Activated CD8-positive, alpha-beta memory T cell treated with anti-CD3 and anti-CD28 coated beads, Interleukin-2, amount 50 U/mL, for 48 hours (primary cell): ENCODE measurements at places on chromosomes 4 and X.

DNA sequence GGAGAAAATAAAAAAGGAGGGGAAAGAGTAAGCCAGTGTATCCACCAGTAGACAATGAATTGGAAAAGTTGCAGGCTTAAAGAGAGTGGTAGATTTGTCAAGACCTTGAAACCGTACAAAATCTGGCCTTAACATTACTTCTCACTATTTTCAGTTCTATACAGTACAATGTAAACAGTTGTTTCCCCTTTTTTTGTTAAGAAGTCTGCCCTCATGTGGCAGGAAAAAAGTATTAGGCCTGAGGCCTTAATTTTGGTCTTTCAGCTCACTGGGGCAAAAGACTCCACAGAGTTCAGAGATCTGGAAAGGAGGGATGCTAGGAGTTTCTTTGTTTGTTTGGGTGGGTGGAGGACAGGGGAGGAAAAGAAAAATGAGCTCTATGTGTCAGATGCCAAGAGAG is 92.8 kb upstream of the CCDC160 start:
- DNase-seq = no peak

DNA sequence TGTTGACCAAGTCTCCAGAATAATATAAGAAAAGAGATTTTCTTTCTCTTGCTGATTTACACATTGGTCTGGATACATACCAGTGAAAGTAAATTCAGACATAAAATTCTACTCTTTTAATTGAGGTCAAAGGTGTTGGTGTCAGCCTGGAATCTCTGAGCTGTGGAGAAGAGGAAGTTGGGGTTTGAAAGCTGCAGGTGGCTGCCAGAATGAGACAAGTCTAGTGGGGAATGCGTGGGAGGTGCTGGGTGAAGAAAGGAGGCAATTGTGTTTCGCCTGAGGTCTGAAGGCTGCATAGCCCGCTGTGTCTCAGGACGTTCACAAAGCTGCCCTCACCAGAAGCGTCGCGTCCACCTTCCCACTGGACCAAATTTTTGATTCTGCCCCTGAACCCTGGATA is 31.2 kb downstream of the PHEX start:
- no peak for DNase-seq

- no peak for DNase-seq
Observed at GRCh38 chr4:83297548-83298260, 13.1 kb upstream of the COQ2 start.

- DNase-seq = no peak
Observed at GRCh38 chr4:180814875-180815417, 1428.3 kb upstream of the TENM3 start.

- DNase-seq = no peak
Observed at GRCh38 chrX:16771483-16772398, 14.5 kb upstream of the TXLNG start.

DNA sequence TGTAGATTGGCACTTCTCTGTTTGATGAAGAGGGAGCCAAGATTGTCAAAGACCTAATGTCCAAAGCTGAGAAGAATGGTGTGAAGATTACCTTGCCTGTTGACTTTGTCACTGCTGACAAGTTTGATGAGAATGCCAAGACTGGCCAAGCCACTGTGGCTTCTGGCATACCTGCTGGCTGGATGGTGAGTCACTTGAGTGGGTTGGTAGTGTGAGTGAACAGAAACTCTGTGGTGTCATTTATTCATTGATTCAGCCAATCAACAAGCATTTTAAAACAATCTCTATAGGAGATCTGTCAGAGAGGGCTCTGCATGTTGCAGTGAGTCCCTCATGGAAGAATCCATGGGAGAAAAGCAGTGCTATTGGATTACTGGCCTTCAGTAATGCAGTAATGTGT is 16.3 kb downstream of the TAF9B start:
- no peak for DNase-seq

DNA sequence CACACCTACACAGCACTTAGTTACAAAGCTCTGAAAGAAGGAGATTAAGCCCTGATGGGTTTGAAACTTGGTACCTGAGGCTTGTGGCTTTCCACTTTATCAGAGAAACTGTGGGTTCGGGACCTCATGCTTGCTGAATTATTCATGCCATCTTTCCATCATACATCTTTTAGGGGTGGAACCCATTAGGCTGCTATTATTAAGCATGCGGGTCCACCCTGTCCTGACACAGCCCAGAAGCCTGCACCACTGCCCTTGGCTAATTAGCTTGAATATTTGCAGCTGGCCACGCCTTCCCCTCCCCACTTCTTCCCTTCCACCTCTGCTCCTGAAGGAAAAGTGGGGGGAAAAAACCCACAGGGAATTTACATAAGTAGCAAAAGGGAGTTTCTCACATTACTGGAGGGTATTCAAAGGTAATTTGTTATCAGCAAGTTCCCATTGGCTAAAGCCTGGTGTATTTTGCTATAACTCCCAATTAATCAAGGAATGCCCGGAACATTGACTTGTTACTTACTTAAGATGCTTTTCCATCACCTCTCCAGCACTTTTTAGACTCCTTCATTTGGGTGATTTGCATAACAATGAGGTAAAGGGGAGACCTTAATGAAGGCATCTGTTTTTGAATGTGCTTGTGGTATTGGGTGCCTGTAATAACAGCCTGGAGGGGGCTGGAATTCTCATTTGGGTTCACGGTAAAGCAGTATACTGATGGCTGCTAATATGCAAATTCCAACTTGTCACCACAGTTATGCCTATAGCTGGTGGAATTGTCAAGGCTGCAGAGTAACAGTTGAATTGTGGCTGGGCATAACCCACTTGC is 231.7 kb upstream of the GATB start:
- no peak for DNase-seq

DNA sequence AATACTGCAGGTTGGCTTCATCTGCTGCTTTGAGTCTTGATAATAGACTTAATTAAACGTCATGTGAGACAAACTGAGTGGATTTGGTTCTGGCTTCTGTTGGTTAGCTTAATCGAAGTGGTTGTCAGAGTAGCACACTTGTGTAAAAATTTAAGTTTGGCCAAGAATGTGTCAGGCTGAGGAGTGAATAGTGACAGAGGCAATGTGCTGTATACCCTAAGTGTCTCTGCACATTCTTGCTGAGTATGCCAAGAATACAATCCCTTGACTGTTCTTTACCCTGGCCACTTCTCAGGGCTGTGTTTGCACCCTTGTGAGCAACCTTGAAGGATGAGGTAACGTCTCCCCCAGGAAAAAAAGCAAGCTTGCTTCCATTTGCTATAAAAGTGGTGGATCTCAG is 14.9 kb downstream of the RPS3A start:
- no peak for DNase-seq

- no peak for DNase-seq
Observed at GRCh38 chrX:38006291-38006690, at the start of gene SYTL5. SYTL5 (plus strand) TSS chrX:38006553; CDS start chrX:38033890, 27,337 bp downstream.

DNA sequence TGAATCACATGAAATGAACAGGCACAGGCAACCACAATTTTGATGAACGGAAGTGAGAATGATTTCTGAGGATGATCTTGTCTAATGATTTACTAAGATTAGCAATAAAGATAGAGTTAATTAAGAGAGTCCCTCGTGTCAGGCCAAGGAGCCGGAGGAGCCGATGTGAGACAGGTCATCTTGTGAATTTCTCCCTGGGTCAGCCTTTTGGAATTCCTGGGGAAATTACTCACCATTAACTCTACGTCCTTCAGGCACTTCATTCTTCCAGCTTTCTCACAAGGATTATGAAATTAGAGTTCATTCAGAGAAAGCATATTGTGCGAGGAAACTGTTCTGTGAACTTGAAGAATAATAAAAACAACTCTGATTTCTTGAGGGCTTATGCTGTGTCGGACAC is 86.7 kb downstream of the PSAPL1 start:
- DNase-seq = no peak

- no peak for DNase-seq
Observed at GRCh38 chr4:156971165-156971675, 379 bp downstream of the PDGFC start.

- no peak for DNase-seq
Observed at GRCh38 chr4:151259752-151260151, 17.2 kb upstream of the PRSS48 start.

DNA sequence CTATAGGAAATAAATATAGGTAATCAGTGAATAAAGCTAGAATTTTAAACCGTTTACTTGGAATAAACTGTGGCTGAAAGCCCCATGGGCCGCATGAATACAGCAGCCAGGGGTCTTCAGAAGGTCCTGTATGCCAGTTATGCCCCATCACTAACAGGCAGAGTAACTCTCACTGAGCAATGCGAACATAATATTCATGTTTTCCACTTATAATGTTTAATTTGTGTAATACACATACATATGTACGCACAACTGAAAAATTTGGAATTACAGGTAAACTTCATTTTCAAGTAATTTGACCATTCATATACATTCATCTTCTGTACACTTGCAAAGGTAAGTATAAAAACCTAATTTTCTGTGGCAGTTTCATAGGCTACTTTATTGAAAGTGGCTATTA is 526.2 kb upstream of the ATOH1 start:
- no peak for DNase-seq

GRCh38 chr4:57424232-57424897 is 314.2 kb upstream of the IGFBP7 start:
- no peak for DNase-seq

- no peak for DNase-seq
Observed at GRCh38 chr4:162804351-162804924, 362.3 kb downstream of the NAF1 start.

DNA sequence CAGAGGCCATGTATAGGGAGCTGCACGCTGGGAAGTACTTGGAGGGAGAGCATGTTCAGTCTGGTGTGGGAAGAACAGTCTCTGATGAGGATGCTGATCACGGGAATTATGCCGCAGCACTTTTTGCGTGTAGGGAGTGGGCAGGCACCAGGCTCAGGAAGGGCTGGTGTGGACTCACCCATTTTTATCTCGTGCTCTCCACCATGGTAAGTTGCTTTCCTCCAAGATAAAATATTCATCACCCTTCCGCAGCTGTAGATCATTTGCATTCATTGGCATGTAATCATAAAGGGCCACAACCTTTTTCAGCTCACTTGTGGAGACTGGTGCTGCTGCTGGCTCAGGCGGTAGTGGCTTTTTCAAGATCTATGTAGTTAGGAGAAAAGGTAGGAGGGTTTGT is 11.8 kb upstream of the TIMM8A start:
- DNase-seq = no peak

DNA sequence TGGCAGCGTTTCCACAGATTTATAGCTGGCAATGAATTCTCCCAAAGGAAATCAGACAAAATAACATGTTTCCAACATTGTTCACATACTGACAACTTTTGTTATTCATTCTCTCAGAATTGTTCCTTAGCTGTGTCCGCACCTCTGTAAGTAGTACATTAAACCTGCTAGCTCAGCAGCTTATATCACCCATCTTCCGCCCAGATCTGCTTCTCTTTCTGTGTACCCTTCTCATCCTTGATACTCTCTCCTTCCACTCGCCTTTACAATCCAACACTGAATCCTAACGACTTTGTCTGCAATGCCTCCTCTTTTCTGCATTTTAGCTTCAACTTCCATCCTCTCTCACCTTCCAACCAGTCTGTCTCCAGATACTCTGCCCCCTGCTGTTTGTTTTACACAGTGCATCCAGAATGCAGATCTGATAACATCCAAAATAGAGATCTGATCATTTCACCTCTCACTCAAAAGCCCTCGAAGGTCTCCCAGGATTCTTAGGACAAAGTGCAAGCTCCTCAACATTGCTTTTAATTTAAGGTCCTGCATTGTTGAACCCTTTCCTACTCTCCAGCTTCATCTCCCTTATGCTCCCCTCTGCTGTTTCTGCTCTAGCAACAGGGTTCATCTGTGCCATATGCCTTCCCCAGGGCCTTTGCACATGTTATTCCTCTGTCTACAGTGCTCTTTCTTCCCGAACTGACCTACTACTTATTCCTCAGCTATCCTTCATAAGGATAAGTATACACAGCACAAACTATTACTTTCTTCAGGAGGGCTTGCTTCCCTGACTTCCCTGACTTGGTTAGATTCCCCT is 67.3 kb upstream of the VBP1 start:
- DNase-seq = peak; percentile 49

GRCh38 chr4:7400671-7401298 is 33.9 kb downstream of the PSAPL1 start:
- DNase-seq = no peak

DNA sequence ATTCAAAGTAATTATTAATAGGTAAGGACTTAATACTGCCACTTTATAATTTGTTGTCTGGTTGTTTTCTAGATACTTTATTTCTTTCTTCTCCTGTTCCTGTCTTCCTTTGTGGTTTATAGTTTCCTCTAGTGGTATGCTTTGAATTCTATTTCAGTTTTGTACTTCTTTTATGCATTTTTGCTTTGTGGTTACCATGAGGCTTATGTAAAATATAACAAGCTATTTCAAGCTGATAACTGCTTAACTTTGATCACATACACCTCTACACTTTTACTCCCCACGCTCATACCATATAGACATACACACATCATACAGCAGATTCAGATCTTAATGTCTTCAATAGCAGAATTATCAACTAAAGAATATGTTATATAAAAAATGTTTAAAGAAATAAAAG is 192.3 kb downstream of the SCFD2 start:
- no peak for DNase-seq

- no peak for DNase-seq
Observed at GRCh38 chrX:134669378-134670098, 11.3 kb upstream of the PLAC1 start.

GRCh38 chr4:56637791-56638190 is 43.3 kb downstream of the HOPX start:
- DNase-seq = no peak

DNA sequence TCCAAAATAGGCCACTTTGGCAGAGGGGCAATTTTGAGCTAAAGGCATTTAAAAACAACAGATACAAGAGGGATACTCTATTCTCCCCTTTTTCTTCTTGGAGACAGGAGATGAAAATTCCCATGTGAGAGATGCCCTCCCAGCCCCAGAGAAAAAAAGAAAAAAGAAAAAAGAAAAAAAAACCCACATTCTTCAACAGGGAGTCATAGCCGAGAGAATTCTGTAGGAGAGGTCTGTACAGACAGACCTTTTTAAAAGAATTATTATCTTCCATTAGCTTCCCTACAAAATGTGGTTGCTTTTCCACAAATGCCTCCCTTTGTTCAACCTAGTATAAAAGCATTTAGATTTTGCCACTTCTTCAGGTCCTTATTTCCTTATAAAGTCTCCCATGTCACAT is 89.9 kb downstream of the SPCS3 start:
- no peak for DNase-seq

DNA sequence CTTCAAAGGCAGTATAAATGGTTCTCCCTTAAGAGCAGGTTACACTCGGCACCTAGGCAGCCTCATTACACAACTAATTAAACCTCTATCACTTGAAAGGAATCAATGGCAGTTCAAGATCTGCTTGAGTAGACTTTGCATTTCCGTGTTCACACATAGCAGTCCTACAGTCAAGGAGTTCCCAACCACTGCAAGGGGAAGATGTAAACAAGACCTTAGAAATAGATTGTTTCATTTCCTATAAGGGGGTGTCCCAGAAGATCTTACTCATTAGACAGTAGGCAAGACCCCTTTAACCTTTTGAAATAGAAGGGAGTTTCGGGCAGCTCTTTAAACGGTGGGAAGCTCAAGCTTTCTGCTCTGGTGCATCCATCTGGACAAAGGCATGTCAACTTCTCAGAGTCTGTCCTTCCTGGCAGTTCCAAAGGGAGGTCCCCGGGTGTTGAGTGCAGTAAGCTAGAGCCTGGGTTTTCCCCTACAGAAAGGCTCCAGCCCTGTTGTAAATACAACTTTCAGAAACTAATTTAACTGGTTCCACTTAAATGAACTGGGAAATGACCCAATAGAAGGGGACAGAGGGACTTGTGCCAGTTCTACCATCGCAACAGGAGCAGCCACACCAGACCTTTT is 150.8 kb downstream of the RBMX2 start:
- no peak for DNase-seq
